ENCODE measurements at places on chromosomes 11 and 22.

DNA sequence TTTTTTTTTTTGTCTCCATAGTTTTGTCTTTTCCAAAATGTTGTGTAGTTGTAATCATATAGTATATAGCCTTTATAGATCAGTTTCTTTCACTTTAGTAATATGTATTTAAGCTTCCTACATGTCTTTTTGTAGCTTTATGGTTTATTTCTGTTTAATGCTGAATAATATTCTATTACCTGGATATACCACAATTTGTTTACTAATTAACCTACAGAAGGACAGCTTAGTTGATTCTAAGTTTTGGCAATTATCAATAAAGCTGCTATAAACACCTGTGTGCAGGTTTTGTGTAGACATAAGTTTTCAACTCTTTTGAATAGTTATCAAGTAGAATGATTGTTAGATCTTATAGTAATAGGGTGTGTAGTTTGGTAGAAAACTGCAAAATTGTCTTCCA is 130.3 kb upstream of the CARD18 start:
- no peak for DNase-seq

DNA sequence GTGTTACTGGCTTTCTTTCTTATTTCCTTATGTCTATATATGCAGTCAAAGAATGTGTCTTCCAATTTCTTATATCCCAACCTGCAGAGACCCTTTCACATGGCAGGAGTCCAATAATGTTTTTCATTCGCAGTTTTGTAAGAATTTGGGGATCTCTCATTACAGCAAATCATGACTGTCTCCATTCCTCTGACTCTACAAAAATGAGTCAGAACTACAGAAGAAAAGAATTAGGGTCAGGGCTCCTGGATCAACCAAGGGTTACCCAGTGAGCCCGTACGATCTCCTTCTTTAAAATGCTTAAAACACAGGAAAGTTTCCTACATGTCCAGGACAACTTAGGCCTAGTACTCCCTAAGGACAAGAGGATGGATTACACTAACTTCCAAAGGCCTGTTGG is 42.2 kb downstream of the RPUSD4 start:
- DNase-seq: no peak

GRCh38 chr11:45885921-45886721 is 670 bp downstream of the MAPK8IP1 start:
- no peak for DNase-seq

- peak; percentile 50 for DNase-seq
Observed at GRCh38 chr11:30917859-30918478, 331.8 kb upstream of the MPPED2 start.

GRCh38 chr11:37984991-37985390 is 1387.0 kb upstream of the RAG2 start:
- DNase-seq: no peak

DNA sequence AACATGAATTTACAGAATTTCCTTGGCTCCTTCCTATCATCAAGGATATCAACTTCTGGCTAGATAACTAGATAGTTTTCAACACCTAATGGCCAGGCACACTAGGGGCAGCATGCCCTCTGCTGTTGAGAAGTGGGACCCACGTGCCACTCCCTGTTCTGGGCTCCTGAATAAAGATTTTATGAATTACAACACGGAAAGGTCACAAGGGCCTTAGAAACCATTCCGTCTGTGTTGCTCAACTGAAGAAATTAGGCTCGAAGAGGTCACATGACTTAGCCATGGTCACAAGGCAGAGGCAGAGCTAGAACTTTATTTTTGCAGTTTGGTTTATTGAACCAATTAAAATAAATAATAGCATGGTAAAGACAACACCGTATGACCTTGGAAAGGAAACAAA is 36.0 kb downstream of the PRCP start:
- no peak for DNase-seq

- DNase-seq: no peak
Observed at GRCh38 chr11:100827934-100828661, 141.0 kb downstream of the ARHGAP42 start.
